Bone marrow (tissue), 2 donors: ENCODE measurements at places on chromosomes 1 and 21.

GRCh38 chr21:44940116-44940631 is 345 bp downstream of the SLX9 start:
- DNase-seq = no peak

GRCh38 chr1:155192346-155193274 is 15.1 kb downstream of the THBS3 start:
- no peak for DNase-seq

DNA sequence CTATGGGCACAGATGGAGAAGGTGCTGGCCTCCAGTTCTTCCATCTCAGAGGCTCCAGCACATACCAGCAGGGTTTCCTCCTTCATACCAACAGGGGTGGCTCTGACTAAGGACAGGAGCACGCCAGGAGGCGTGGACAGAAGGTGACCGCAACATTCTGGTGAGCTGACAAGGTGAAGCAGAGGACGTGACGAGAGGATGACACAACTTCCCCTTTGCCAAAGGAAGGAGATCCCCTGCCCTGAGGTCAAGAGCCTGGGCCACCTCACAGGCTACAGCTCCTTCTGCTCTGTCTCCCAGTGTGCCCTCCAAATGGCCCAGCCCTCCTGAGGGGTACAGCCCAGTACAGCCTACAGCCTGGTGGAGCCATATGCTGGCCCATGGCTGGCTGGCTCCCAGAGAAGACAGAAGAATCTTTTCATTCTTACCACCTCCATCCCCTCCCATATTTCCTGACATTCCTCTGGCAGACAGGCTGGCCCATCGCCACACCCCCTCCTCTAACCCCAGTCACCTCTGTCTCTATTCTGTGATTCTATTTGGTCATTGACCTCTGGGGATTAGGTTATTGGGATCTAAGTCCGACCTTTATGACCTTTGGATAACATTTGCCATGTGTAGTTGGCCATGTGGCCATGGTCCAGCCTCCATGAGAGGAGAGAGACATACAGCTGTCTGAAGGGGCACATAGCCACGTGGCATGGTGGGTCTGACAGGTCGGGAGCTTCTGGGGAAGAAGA is 5.1 kb upstream of the LAMB3 start:
- peak; percentile 31 for DNase-seq

DNA sequence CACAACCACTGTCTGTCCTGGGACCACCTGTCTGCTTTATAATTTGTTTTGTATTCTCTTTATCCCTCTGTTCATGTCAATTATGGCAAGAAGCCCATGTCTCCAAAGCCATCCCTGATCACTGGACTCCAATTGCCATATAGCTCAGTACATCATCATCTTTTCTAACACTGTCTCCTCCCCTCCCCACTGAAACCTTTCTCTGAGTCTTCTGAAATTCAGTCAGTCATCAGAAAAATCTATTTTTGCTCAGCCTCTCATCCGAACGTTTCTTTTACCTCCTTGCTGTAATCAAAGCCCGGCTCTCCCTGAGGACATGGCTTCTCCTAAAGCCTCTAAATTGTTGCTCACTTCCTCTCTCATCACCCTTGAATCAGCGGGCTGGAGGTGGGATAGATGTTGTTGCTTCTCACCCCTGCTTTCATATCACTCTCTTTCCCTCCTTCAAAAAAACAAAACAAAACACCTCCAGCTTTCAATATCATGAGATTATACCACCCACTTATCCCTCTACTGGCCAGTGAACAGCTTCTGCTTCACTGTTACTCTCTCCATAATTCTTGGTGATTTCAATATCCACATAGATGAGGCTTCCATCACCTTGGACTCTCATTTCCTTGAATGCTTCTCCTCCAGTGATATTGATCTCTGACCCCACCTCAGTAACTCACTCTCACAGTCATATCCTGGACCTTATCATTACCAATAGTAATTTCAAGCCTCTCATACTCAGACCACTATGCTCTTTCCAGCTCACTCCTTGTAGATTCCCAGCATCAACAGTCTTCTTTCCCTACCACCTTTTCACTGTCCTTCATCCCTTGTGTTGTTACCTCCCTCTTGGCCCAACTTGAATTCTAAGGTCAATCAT is 27.8 kb downstream of the RAB3B start:
- DNase-seq = no peak

- no peak for DNase-seq
Measured at GRCh38 chr1:87155648-87156047, 173.0 kb upstream of the LMO4 start.
